ENCODE measurements at places on chromosomes 4 and X. TPM values are rescaled to one million over a fixed set of nuclear protein-coding genes. Genes with fewer than 3 reads are reported as not detected.

Gene NEIL3
- total RNA-seq = 1.3 TPM

Gene UGT2A1
- total RNA-seq = not detected

Gene LIMCH1
- total RNA-seq = 17.2 TPM

- no peak for DNase-seq
Observed at GRCh38 chr4:88735564-88735963, 37.9 kb upstream of the NAP1L5 start.

DNA sequence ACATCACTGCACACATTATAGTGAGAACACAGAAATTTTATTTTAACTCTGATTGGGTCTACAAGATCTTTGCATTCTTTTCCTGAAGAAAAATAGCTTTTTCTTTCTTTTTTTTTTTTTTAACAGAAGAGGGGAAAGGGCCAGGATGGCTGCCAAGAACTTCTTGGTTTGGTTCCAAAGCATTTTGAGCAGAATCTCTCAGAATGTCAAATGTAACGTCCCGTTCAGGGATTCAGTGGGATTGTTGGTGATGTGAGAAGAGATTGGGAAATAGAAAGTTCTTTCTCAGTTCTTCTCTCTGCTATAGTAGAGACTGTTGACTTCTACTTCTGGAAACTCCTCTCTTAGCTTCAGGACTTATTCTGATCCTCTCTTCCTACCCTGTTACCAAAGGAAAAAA lies 70.9 kb upstream of the CBR4 start:
- no peak for DNase-seq

- no peak for DNase-seq
Observed at GRCh38 chrX:150050387-150050786, 112.1 kb upstream of the EOLA2 start.

DNA sequence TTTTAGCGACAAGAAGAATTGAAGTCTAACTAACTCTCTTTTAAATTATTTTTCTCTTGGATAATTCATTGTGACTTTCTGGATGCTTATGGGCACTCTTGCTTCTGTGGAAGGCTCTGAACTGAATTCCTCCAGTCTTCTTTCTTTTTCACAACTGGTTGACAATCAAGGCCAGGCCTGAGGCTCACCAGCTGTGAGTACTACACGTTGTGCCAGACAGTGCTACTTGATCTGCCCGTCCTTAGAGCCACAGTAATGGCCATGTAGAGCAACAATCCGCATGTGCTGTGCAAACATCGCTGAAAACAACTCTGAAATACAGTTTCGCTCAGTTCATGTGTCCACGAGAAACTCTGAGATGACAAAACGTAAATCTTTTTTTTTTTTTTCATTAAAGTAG lies 1336.3 kb upstream of the AGA start:
- no peak for DNase-seq

GRCh38 chrX:65696613-65697012 lies 29.2 kb downstream of the MSN start:
- no peak for DNase-seq

- DNase-seq = no peak
Observed at GRCh38 chrX:18971506-18971905, 12.4 kb downstream of the PHKA2 start.

DNA sequence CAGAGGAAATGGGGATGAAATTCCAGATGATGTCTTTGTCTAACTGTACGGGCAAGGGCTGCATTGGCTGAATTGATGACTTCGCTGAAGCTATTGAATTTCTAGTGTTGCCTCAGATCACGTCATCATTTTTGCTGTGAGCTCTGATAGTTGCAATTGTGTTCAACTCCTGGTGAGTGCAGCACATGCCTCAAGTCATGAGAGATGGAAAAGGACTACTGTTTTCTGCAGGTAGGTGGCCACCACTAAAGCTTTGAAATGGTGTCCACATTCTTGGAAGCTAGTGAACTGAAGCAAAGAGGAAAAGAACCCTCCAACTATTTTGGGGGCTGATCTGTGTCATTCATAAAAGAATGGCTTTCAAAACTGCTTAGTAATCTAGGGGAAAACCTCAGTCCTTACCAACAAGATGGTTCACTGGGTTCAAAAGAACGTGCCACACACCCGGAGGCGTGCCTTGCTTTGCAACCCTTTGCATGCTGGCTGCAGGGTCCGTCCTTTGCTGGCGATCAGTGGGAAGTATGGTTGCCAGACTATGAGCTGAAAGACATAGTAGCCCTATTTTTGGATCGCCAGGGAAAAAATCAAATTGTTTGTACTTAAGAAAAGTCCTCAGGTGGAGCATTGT lies 88.1 kb upstream of the STOX2 start:
- DNase-seq = no peak

- DNase-seq = no peak
Observed at GRCh38 chr4:145490796-145491195, 9.1 kb downstream of the SMAD1 start.

GRCh38 chrX:15676886-15677285 lies 12.3 kb upstream of the CLTRN start:
- DNase-seq = no peak

DNA sequence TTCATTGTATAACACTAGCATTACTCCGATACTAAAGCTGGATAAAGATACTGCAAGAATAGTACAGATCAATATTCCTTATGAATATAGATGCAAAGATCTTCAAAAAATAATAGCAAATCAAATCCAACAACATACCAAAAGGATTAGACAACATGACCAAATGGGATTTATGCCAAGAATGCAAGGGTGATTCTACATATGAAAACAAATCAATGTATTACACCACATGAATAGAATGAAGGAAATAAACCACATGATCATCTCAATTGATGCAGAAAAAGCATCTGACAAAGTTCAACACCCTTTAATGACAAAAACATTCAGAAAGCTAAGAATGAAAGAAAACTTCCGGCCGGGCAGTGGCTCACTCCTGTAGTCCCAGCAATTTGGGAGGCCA lies 42.8 kb downstream of the CUL4B start:
- DNase-seq = no peak

GRCh38 chrX:107677501-107677901 lies 49.2 kb downstream of the PRPS1 start:
- no peak for DNase-seq

DNA sequence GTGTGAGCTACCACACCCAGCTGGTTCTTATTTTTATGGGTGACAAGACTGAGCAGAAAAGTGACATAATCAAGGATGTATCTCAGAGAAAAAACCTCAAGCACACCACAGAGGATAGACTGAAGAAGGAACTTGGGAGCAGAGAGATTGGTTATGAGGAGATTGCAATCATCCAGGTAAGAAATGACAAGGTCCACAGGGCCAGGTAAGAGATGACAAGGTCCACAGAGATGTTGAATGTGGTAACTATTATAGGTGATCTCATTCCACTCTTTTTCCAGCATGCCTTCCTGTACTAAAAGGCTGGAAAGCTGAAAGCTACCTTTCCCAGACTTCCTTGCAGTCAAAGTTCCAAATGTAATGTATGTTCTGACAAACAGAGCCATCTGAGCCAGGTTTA lies 15.9 kb upstream of the RBM47 start:
- no peak for DNase-seq

DNA sequence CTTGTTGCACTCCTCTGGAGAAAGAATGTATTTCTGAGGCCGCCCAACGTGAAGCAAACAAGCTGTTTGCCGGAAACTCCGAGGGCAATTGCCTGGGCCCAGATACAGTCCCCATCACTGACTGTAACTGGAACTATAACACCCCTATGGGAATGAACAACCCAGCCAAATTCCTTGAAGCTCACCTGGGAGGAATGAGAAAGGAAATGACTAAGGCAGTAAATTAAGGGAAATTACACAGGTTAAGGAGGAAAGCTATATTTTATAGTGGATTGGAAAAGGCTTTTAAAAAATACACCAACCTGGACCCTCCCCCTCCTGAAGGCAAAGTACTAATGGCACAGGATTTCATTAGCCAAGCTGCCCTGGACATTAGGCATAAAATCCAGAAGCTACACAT lies 11.7 kb upstream of the HERC5 start:
- no peak for DNase-seq

- no peak for DNase-seq
Observed at GRCh38 chr4:26748811-26749210, 111.8 kb upstream of the STIM2 start.

DNA sequence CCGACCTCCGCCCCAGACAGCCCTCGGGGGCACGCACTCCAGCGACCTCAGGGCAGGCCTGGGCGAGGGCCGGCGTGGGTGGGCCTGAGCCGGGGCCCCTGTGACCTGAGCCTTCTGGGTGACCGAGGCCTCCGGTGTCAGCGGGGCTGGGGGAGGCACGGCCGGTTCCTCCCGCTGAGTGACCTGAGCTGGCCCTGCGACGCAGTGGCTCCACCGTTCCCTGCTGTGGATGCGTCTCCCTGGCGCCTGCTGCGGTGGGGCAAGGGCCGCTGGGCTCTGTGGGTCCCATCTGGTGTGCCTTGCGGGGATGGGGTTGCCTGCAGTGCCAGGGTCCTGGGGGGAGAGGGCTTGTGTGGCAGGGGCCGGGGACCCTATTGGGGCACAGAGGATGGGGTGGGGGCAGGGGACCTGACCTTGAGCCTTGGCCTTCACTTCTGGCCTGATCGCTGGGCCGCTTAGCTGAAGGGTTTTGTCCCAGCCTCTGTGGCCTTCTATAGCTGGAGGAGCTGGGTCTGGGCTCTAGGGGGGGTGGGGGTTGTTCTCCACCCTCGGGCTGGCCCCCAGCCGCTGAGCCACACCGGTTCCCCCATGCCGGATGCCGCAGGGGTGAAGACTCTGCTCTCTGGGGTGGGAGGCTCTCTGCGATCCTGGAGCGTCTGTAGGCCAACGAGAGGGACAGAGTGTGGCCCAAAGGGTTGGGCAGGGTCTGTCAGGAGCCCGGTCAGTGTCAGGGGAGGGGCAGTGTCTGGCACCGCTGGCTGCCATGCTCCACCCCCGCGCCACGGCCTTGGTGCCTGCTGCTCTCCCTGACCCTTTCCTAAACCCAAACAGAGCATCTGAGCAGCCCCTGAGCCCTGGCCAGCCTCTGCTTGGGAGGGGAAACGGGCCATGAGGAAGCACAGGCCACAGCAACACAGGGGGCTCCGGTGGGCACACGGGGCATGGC lies 2.3 kb downstream of the NAT8L start:
- no peak for DNase-seq

- DNase-seq = no peak
Observed at GRCh38 chr4:181168011-181168805, 1075.0 kb upstream of the TENM3 start.

DNA sequence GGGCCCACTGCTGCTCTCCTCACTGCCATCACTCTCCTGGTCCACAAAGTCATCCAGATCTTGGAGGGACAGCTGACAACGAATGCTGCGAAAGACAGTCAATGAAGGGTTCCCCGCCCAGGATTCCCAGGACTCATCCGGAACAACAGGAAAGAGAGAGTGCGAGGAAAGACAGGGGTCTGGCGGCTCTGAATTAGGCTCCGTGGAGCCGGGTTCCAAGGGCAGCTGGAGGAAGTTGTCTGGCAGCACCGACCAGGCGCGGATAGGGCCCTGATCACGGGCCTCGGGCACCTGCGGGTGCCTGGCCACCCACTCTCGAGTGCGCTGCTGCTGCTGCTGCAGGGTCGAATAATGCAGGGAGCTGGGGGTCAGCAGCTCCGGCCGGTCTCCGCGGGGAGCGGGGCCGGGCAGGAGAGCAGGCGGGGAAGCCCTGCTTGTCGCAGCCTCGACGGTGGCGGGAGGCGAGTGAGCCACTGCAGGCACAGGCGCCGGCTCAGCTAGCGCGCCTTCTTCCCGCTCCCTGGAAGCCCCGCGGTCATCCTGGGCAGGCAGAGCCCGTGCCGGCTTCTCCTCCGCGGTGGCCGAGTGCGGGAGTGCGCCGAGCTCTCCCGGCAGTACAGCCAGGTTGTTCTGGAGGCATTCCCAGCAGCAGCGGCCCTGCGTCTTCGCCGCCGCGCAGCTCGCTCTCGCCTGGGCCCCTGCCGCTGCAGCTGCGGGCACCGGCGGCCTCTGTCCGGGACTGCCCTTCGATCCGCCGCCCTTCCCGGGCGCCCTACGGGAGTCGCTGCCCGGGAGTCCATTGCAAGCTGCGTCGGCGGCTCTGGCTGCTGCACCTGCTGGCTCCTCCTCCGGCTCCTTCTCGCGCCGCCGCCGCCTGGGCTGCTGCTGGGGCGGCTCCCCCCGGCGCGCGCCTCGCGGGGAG lies 1.1 kb downstream of the SOWAHB start:
- peak; percentile 21 for DNase-seq

GRCh38 chr4:25991340-25991739 lies 77.3 kb downstream of the SMIM20 start:
- DNase-seq = no peak

DNA sequence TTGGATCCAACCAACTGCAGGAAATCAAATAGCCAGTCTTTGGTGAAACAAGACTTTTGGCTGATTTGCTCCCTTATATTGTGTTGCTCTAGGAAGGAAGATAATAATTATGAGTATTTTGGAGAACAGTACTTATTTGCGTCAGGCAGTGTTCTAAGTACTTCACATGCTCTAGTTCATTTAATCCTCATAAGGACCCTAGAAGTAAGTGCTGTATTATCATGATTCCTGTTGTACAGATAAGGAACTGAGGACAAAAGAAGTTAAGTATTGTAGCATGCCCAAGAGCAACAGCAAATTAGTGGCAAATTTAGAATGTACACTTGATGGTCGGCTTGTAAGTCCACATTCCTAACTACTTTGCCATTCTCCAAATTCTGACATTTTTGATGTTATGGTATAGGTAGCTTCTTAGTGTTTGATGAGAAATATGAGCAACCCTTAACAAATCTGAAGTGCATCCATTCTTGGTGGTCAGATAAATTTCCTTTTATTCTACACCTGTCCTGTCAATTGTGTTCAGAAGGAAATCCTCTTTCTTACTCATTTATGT lies 72.0 kb downstream of the SPRY1 start:
- no peak for DNase-seq

GRCh38 chr4:7595934-7596461 lies 161.3 kb upstream of the PSAPL1 start:
- DNase-seq = no peak

GRCh38 chrX:44817029-44817428 lies 26.8 kb upstream of the DUSP21 start:
- no peak for DNase-seq

DNA sequence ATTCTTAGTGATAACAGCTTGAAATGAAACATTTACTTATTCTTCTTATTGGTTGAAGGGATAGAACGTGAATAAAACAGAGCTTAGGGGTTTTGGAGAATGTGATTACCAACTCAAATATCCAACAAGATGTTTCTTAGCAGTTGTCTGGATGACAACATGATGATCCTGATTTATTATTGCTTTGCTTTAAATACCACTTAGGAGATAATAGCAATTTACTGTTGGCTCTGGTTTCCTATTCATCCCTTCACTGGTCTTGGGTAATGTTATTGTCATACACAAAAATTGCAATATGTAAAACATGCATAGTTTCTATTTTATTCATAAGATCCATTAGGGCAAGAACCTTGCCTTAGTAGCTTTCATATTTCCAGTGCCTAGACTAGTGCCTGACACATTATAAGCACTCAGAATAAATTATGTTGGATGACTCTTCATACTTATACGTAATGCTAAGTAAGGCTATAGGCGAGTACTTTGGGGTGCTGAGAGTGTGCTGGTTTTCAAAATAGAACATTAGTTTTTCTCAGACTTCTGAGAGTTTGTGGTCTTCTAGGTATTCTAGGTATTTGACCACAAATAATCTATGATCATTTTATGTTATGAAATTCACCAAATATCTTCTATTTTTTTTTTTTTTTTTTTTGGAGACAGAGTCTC lies 58.6 kb upstream of the PGRMC2 start:
- DNase-seq = no peak
